Neuronal stem cell (in vitro differentiated cells): ENCODE measurements at places on chromosomes 1 and 21.

GRCh38 chr1:14946684-14947238 is 206.8 kb upstream of the TMEM51 start:
- H3K4me3 ChIP-seq: no peak overlapping the region
- H3K36me3 ChIP-seq: peaks cover 2% of the 10 kb centered on the region
- no peak overlapping the region for H3K27ac ChIP-seq

DNA sequence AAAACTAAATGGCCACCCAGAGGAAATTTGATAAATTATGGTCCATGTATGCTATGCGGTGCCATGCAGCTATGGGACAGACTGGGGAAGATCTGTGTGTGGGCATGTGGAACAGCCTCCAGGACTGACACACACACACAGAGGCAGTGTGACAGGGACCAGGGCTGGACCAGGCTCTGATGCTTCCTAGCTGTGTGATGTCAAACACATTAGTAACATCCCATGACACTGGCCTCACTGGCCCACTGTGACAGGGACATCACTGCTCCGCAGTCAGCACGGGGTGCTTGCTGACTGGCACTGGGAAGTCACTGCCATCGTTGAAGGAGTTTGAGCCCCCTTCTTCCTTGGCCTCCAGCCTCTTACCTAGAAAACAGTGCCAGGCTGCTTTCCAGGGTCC is 13.9 kb downstream of the RAP1GAP start:
- DNase-seq: no peak
- H3K27me3 ChIP-seq: peaks cover 60% of the 10 kb centered on the region
- H3K27ac ChIP-seq: no peak overlapping the region
- H3K36me3 ChIP-seq: no peaks in the 10 kb centered on the region

DNA sequence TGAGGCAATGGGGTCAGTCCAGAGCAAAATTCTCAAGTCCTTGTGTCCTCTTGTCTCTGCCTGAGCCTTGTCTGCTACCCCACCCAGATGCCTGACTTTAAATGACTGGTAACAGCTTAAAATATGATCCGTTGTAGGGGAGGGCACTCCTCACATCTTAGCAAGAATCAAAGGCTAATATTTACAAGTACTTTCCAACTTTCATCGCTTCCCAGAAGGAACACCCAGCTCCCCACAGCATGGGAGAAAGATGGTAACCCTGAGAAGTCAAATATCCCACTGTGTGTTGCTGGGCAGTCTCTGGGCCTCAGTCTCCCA is 5.2 kb downstream of the ECE1 start:
- H3K27me3 ChIP-seq: no peaks in the 10 kb centered on the region
- H3K4me3 ChIP-seq: no peak overlapping the region
- no peak overlapping the region for H3K27ac ChIP-seq
- no peak for DNase-seq
- H3K36me3 ChIP-seq: no peaks in the 10 kb centered on the region
- H3K4me1 ChIP-seq: peaks cover 12% of the 10 kb centered on the region

- DNase-seq: no peak
- no peaks in the 10 kb centered on the region for H3K4me1 ChIP-seq
- H3K36me3 ChIP-seq: no peaks in the 10 kb centered on the region
- H3K4me3 ChIP-seq: no peak overlapping the region
- peaks cover 36% of the 10 kb centered on the region for H3K27me3 ChIP-seq
- H3K27ac ChIP-seq: no peak overlapping the region
These were observed 137.3 kb downstream of the ZSCAN20 start for GRCh38 chr1:33609739-33610138.

GRCh38 chr1:116910379-116911187 is 867 bp downstream of the PTGFRN start:
- H3K4me1 ChIP-seq: peaks cover 17% of the 10 kb centered on the region
- H3K27me3 ChIP-seq: no peaks in the 10 kb centered on the region
- no peak overlapping the region for H3K27ac ChIP-seq
- H3K36me3 ChIP-seq: peaks cover 7% of the 10 kb centered on the region
- DNase-seq: no peak

- no peak overlapping the region for H3K27ac ChIP-seq
- no peaks in the 10 kb centered on the region for H3K27me3 ChIP-seq
- H3K4me1 ChIP-seq: peaks cover 9% of the 10 kb centered on the region
- no peak for DNase-seq
- no peak overlapping the region for H3K4me3 ChIP-seq
- H3K36me3 ChIP-seq: no peaks in the 10 kb centered on the region
These were observed 7.6 kb upstream of the AADACL4 start for GRCh38 chr1:12636098-12636950.

- H3K4me1 ChIP-seq: peaks cover 32% of the 10 kb centered on the region
- H3K27ac ChIP-seq: no peak overlapping the region
- peaks cover 21% of the 10 kb centered on the region for H3K27me3 ChIP-seq
- DNase-seq: no peak
- H3K4me3 ChIP-seq: peak overlapping the region; percentile 86
These were observed 5.4 kb upstream of the PLEKHG5 start for GRCh38 chr1:6496890-6497214.

- DNase-seq: no peak
- H3K27ac ChIP-seq: no peak overlapping the region
- no peaks in the 10 kb centered on the region for H3K27me3 ChIP-seq
- no peaks in the 10 kb centered on the region for H3K36me3 ChIP-seq
These were observed 987.5 kb upstream of the NCAM2 start for GRCh38 chr21:20010691-20011200.

- DNase-seq: no peak
- H3K4me3 ChIP-seq: no peak overlapping the region
- H3K27me3 ChIP-seq: no peaks in the 10 kb centered on the region
- H3K36me3 ChIP-seq: no peaks in the 10 kb centered on the region
These were observed 12.2 kb upstream of the TDRD10 start for GRCh38 chr1:154489695-154490274.

- H3K4me1 ChIP-seq: peaks cover 16% of the 10 kb centered on the region
- no peak overlapping the region for H3K4me3 ChIP-seq
- H3K36me3 ChIP-seq: peaks cover 48% of the 10 kb centered on the region
- peaks cover 2% of the 10 kb centered on the region for H3K27me3 ChIP-seq
These were observed 3.9 kb upstream of the OLFML3 start for GRCh38 chr1:113975211-113975895.

- peak; percentile 47 for DNase-seq
- H3K27ac ChIP-seq: no peak overlapping the region
- H3K36me3 ChIP-seq: peaks cover 52% of the 10 kb centered on the region
These were observed 6.7 kb downstream of the ZNF496 start for GRCh38 chr1:247324923-247325322.

DNA sequence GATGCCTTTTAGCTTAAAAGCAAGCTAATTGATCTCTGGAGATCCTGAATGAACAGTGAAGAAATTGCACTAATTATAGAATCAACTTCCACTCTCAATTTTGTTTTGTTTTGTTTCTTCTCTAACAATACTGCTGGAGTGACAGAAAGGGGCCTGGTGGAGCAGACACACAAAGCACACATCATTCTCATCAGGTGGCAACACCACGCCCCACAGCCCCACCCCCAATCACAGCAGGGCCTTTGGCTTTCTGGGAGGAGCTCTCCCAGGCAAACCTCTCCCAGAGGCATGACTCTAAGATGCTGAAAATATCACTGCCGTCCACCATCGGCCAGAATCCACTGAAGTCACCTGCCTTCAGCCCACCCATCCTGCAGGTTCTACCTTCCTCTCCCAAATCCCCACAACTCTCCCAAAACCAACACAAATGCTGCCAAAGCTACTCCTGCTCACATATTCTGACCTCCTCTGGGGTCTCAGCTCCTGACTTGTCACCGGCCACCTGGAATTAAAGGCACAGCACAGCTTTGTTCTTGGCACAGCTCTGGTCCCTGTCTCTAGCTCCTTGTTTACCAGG is 120.7 kb downstream of the GRIK3 start:
- H3K36me3 ChIP-seq: no peaks in the 10 kb centered on the region
- no peaks in the 10 kb centered on the region for H3K27me3 ChIP-seq
- no peak overlapping the region for H3K4me3 ChIP-seq
- DNase-seq: no peak
- no peak overlapping the region for H3K27ac ChIP-seq
- no peaks in the 10 kb centered on the region for H3K4me1 ChIP-seq

DNA sequence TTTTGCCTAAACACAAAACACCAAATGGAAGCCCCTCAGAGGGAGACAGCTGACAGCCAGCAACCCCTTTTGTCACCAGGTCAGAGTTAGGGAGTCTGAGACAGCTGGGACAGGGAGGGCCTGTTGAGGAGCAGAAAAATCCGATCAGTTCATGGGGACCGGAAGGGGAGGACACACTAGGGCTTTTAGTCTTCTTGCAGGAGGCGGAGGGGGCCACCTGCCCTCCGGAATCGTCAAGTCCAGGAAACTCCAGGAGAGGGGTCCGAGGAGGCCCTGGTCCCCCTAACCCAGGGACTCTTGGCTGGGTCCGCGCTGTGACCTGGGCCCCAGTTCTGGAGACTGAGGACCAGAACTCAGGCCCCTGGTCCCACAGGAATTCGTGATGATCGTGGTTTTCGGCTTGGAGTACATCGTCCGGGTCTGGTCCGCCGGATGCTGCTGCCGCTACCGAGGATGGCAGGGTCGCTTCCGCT is 34.2 kb downstream of the KCNQ4 start:
- no peaks in the 10 kb centered on the region for H3K27me3 ChIP-seq
- H3K4me3 ChIP-seq: peak overlapping the region; percentile 37
- H3K27ac ChIP-seq: no peak overlapping the region
- H3K4me1 ChIP-seq: peaks cover 7% of the 10 kb centered on the region

DNA sequence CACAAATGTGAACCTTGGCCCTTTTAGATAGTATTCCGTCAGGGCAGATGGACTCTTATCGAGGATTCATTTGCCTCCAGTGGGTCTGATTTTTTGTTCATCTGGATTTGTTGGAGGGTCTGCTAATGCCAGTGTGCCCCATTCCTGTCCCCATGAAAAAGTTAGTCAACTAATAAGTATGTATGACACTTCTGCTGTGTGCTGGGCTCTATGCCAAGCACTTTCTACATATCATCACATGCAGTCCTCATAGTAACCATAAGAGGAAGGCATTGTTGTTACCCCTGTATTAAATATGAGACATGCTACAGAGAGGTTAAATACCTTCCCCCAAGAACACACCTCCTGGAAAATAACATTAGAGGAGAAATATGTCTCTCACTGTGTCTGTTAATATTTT is 46.6 kb upstream of the MAB21L3 start:
- no peak overlapping the region for H3K27ac ChIP-seq
- H3K4me3 ChIP-seq: no peak overlapping the region
- H3K36me3 ChIP-seq: no peaks in the 10 kb centered on the region
- H3K4me1 ChIP-seq: no peaks in the 10 kb centered on the region

- no peak for DNase-seq
- H3K4me3 ChIP-seq: no peak overlapping the region
- no peak overlapping the region for H3K27ac ChIP-seq
- peaks cover 2% of the 10 kb centered on the region for H3K4me1 ChIP-seq
- H3K27me3 ChIP-seq: no peaks in the 10 kb centered on the region
These were observed 112.1 kb downstream of the TNFSF18 start for GRCh38 chr1:172938681-172939080.

GRCh38 chr1:194568610-194569009 is 1382.2 kb upstream of the B3GALT2 start:
- no peaks in the 10 kb centered on the region for H3K27me3 ChIP-seq
- DNase-seq: no peak
- H3K27ac ChIP-seq: no peak overlapping the region
- H3K4me3 ChIP-seq: no peak overlapping the region

DNA sequence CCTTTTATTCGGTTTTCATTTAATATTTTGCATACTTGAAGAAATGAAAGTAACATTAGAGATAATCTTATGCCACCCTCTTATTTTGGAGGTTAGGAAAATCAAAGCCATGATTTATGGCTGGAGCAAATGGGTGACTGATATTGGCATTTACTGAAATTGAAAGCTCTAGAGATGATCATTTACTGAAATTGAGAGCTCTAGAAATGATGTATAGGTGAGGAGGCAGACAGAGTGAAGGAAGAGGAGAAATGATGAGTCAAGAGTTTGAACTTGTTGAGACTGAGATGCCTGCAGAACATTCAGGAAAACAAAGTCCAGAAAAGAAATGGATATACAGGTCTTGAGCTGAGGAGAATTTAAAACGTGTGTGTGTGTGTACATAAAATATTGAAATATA is 217.6 kb downstream of the LTN1 start:
- no peaks in the 10 kb centered on the region for H3K27me3 ChIP-seq
- H3K4me3 ChIP-seq: no peak overlapping the region
- H3K4me1 ChIP-seq: no peaks in the 10 kb centered on the region
- no peak for DNase-seq
- H3K36me3 ChIP-seq: no peaks in the 10 kb centered on the region
- no peak overlapping the region for H3K27ac ChIP-seq

- H3K4me3 ChIP-seq: no peak overlapping the region
- no peaks in the 10 kb centered on the region for H3K27me3 ChIP-seq
- H3K4me1 ChIP-seq: peaks cover 2% of the 10 kb centered on the region
These were observed 16.8 kb downstream of the PTPRC start for GRCh38 chr1:198655459-198656121.

DNA sequence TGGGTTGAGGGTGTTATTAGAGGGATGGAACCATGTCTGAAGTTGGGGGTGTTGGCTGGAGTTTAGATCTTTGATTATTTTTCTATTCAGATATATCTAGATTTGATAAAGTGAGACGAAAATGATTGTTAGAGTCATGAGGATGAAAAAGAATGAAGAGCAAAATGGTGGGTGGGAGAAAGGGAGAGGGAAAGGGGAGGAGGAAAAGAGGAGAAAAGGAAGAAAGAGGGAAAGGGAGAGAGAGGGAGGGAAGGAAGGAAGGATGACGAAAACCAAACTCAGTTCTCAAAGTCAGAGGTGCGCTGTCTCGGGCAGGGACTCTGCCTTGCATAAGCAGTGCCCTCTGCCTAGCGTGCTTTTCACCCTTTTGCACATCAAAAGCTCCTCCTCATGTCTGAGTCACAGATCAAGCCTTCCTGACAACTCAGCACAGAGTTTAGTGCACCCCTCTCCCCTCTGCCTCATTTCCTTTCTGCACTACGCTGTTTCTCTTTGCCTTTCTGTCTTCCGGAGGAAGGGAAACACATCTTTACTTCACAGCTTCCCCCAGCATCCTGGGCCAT is 225.8 kb upstream of the PROX1 start:
- H3K4me1 ChIP-seq: no peaks in the 10 kb centered on the region
- no peaks in the 10 kb centered on the region for H3K36me3 ChIP-seq
- no peaks in the 10 kb centered on the region for H3K27me3 ChIP-seq
- no peak overlapping the region for H3K4me3 ChIP-seq
- no peak overlapping the region for H3K27ac ChIP-seq

DNA sequence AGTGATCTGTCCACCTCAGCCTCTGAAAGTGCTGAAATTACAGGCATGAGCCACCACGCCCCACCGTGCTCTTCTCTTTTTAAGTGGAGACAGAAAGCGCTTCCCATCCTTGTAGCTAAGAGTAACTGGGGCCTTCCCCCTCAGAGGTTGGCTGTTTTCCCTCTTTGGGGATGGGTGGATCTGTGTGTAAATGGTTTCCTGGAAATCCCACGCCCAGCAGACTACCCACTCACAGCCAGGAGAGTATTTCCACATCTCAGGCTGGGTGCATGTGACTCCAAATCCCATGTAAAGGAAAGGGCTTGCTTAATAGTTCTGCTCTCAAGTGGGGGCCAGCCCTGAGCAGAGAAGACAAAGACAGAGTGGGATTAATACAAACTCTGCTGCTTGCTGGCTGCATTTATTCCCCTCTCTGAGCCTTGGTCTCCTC is 19.6 kb upstream of the TCEA3 start:
- no peaks in the 10 kb centered on the region for H3K4me1 ChIP-seq
- H3K27me3 ChIP-seq: no peaks in the 10 kb centered on the region
- DNase-seq: no peak
- no peak overlapping the region for H3K27ac ChIP-seq
- no peak overlapping the region for H3K4me3 ChIP-seq
